Stimulated activated CD8-positive, alpha-beta memory T cell treated with anti-CD3 and anti-CD28 coated beads, Interleukin-4, amount 100 ng/mL, for 4 hours (primary cell): ENCODE measurements at places on chromosomes 2 and 18.

DNA sequence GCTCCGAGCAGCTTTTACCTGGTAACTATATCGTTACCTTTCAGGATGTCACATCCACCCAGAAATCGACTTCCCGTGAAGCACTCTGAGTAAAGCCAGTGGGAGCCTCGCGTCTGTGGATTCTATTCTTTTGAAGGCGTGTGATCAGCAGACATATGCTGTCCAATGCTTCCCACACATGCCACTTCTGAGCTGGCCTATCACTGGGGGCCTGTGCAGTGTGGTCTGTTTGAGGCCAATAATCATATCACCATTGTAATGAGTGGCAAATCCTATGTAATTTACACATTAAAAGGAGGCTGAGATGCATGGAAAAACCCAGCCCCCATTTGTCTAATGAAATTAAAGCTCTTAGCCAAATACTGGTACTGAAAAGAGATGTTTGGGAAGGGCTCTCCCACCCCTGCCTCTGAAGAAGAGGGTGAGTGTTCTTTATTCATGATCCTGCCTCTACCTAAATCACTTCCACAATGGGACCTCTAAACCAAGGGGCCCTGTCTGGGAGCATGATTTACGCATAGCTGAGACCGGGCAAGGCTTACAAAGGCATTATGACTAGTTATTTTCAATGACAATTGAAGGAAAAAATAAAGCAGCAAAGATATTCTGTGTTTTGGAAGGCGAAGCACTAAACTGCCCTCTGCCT lies 686.8 kb downstream of the ZEB2 start:
- no peak for DNase-seq

- DNase-seq: no peak
These were observed 44.0 kb upstream of the UBE2F start for GRCh38 chr2:237922641-237923361.

- no peak for DNase-seq
These were observed 12.2 kb upstream of the BOD1L2 start for GRCh38 chr18:57134618-57135135.

DNA sequence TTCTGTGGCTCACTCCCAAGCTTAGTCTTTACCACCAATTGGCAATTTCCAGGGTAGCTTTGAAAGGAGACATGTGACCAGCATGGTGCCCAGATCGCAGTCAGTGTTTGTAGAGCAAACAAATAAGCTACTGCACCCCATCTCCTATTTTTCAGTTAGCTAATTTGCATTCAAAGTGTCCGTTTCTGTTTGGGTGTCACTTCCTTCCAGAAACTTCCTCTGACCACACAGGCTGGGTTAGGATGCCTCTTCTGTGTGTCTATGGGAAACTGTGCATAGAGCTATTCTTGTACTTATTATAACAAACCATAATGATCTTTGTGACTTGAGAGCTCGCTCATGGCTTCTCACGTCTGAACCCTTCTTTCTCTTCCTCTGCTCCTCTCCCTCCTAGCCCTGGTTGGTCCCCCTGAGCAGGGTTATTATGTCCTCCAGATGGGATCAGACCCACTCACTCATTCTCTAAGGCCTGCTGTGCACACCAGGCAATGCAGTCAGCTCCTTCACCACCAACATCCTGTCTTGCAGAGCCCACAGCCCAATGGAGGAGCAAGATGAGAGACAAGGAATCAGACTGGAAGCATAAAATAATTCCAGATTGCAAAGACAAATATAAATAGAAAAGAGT lies 101.2 kb upstream of the ALK start:
- no peak for DNase-seq
